Globus pallidus (tissue), 1 donor: ENCODE measurements at places on chromosomes 2 and 18.

GRCh38 chr18:44887227-44887631 is 206.5 kb downstream of the SETBP1 start:
- DNase-seq: no peak

- no peak for DNase-seq
Measured at GRCh38 chr2:185862657-185863398, 124.2 kb downstream of the FSIP2 start.

DNA sequence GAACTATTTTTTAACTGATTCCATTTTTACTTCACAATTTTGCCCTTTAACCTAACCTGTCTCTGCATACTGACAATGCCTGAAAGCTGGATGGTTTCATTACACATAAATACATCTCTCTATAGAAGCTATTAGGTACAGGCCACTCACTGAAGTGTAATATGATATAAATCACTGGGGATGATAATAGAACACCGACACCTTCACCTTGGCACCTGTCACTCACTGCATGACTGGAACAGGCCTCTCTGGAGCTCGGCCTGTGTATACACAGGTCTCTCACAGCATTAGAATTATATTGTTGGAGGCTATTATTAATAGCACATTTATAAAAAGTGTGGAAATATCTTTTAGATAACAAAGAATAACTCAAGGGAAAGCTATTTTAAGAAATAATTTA is 138.2 kb downstream of the TMEM131 start:
- no peak for DNase-seq

DNA sequence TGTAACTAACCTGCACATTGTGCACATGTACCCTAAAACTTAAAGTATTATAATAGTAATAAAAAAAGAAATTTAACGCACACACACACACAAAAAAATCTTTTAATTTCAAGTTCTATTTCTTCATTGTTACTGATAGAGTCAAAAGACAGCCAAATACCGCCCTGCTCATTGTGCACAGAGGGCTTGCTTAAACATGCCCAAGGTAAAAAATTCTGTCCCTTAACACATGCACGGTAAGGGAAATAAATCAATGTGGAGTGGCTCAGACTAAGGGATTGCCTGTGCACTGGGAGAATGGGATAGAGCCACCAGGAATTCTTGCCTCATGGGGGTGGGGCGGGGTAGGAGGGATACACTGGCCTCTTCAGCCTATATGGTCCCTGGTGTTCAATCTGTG is 468.0 kb downstream of the NUP35 start:
- DNase-seq: no peak

- no peak for DNase-seq
Measured at GRCh38 chr18:51884039-51884438, 456.0 kb upstream of the DCC start.

GRCh38 chr2:230018153-230018552 is 50.6 kb downstream of the SLC16A14 start:
- no peak for DNase-seq

DNA sequence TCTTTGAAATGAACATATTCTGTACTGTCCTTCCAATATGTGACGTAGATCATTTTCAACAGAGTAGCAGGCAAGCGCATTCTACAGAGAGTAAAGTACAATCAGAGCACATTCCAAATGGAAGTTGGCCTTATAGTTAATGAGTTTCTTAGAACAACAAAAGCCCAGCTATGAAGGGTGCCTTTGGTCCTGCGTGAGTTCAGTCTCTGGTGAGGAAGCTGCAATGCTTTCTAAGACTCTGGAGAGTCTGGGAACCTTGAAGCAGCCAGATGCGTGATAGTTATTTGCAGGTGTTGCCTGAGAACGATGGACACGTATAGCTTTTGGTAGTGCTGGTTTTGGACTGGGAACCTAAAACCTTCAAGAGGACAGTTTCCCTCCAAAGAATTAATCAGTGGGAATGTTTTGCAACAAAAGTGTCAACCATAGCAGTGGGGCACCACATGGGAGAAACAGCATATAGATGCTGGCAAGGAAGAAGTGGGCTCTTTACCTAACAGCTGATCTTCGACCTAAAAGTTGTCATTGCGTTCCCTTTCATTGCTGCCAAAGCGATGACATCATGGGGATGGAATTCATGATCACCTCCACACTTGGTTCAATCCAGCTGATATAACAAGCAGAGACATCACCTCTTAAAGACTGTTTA is 9.3 kb upstream of the SNORC start:
- DNase-seq: no peak

- DNase-seq: no peak
Measured at GRCh38 chr18:9835113-9835755, 50.5 kb upstream of the TXNDC2 start.

- no peak for DNase-seq
Measured at GRCh38 chr2:181786371-181787228, 104.9 kb upstream of the ITPRID2 start.

DNA sequence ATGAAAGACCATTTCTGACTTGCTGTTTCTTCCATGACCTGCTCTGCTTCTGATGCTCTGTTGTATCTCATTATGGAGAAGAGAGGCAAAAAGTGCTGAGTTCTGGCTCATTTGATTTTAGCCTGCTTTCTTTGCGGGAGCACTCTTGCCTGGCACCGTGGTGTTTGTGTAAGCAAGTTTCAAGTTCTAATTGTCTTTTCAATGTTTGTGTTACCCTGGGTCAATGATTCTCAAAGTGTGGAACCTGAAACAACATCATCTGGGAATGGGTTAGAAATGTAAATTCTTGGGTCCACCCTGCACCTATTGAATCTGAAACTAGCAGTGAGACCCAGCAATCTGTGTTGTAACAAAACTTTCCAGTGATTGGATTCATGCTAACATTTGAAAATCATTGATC is 85.5 kb upstream of the STON1 start:
- DNase-seq: no peak
